ENCODE measurements at places on chromosomes 1 and 21. TPM values are rescaled to one million over a fixed set of nuclear protein-coding genes. Genes with fewer than 3 reads are reported as not detected.

Gene SF3B4
- total RNA-seq, result 119 TPM

Gene UTS2
- total RNA-seq, result not detected

Gene KMO
- not detected for total RNA-seq

Gene INTS3
- 66.8 TPM for total RNA-seq

Gene S100A3
- total RNA-seq, result 0.47 TPM

Gene DNAJC28
- total RNA-seq, result 4.3 TPM

Gene LAMB3
- total RNA-seq, result 0.67 TPM

Gene HAO2
- total RNA-seq, result not detected

Gene SLC45A3
- total RNA-seq, result 13.0 TPM

Gene BATF3
- total RNA-seq, result 7.3 TPM

Gene MPL
- total RNA-seq, result not detected

Gene HRNR
- total RNA-seq, result not detected

Gene ATP1A2
- total RNA-seq, result 34.8 TPM

Gene RHD
- not detected for total RNA-seq

Gene PGLYRP4
- not detected for total RNA-seq

Gene FAM131C
- total RNA-seq, result 0.25 TPM

Gene SPATA6
- total RNA-seq, result 11.0 TPM

Gene CIART
- total RNA-seq, result 10.6 TPM

Gene REG4
- not detected for total RNA-seq

Gene BTBD8
- total RNA-seq, result 1.8 TPM

Gene EDN2
- total RNA-seq, result 0.39 TPM

Gene KCNH1
- 0.38 TPM for total RNA-seq

Gene NAV1
- total RNA-seq, result 43.6 TPM

Gene FGR
- total RNA-seq, result 0.36 TPM

Gene PLA2G2D
- not detected for total RNA-seq
